Esophagus squamous epithelium (tissue), 5 donors: ENCODE measurements at places on chromosomes 12 and 14.

DNA sequence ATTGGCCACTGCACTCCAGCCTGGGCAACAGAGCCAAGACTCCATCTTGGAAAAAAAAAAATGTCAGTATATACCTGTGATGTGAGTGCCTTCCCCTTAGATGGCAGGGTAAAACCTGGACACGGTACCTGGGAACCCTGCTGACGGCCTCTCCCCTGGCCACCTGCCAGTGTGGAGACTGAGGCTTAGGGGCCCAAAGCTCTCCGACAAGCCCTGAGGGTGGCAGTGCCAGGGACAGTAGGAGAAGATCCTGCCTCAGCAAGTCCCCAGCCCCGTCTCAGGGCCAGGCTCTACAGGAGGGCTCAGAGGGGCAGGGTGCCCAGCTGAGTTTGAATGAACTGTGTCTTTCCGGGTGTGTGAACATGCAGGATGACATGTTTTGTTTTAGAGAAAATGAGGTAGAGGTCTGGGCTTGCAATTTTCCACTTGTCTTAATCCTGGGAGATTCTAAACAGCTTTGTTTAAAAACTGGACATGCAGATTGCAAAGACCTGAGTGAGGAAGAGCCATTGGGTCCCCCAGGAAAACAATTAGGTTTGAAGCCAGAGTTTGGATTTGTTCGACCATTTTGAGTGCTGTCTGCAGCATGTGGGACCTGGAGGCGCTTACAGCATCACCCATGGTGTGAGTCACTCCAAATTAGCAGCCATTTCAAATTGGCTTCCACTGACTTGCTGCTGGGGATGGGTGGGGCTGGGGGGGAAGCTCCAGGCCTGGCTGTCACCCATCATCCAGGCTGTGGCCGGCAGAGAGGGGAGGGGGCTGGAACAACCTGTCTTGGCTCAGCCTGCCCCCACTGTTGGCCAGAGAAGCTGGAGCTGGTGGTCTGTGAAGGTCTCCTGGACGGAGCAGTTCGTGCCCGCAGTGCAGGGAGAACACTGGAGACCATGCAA, 10.8 kb downstream of the TSPAN9 start:
- no peaks in the 10 kb centered on the region for H3K27me3 ChIP-seq
- H3K27ac ChIP-seq, result peak overlapping the region; percentile 12
- no peak overlapping the region for H3K4me3 ChIP-seq
- no peak for DNase-seq
- H3K36me3 ChIP-seq, result no peaks in the 10 kb centered on the region

DNA sequence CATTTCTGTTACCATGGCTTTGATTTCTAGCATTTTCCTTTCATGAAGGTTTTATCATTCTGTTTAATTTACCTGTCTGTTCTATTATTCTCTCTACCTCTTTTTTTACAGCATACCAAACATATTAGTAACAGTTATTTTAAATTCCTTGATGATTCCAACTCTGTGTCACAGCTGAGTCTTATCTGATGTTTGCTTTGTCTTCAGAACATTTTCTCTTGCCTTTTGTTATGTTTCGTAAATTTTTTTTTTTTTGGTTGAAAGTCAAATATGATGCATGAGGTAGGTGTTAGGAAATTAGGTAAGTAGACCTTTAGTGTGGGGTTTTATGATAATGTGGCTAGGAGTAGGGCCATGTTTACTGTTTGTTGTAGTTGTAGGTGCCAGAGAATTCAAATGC, 496.4 kb downstream of the FOXG1 start:
- DNase-seq, result no peak
- H3K27me3 ChIP-seq, result no peaks in the 10 kb centered on the region

DNA sequence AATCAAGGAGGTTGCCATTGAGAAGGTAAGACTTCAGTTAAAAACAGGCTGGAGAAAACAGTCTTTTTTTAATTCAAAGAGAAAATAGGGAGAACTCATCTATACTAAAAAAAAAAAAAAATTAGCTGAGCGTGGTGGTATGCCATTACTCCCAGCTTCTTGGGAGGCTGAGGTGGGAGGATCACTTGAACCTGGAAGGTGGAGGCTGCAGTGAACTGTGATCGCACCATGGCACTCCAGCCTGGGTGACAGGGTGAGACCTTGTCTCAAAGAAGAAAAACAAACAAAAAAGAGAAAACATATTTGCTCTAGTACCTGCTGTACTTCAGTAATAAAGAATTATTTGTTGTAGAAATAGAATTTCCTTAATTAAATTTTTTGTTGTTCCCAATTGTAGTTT, 68.6 kb downstream of the DNAH10 start:
- DNase-seq, result no peak
- H3K4me1 ChIP-seq, result no peaks in the 10 kb centered on the region
- H3K4me3 ChIP-seq, result no peak overlapping the region
- H3K27me3 ChIP-seq, result peaks cover 19% of the 10 kb centered on the region

DNA sequence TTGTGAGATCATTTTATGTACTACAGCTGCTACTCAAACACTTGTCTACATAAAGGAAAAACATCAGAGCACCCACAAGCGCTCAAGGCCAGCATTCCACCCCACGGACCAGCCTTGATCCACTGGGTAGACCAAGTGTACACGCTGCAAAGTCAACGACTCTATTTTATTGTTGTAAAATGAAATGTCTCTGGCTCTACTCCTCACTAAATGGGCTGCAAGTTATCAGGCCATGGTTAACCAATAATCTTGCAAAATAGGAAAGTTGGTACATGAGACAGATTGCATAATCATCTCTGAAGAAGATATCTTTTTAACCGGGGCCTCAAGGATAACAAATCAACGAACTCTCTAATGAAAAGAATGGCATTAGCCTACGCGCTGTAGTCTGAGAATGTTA, 69.9 kb upstream of the FOXN3 start:
- no peaks in the 10 kb centered on the region for H3K27me3 ChIP-seq
- H3K27ac ChIP-seq, result no peak overlapping the region
- peaks cover 10% of the 10 kb centered on the region for H3K4me1 ChIP-seq
- no peaks in the 10 kb centered on the region for H3K36me3 ChIP-seq
- DNase-seq, result no peak

DNA sequence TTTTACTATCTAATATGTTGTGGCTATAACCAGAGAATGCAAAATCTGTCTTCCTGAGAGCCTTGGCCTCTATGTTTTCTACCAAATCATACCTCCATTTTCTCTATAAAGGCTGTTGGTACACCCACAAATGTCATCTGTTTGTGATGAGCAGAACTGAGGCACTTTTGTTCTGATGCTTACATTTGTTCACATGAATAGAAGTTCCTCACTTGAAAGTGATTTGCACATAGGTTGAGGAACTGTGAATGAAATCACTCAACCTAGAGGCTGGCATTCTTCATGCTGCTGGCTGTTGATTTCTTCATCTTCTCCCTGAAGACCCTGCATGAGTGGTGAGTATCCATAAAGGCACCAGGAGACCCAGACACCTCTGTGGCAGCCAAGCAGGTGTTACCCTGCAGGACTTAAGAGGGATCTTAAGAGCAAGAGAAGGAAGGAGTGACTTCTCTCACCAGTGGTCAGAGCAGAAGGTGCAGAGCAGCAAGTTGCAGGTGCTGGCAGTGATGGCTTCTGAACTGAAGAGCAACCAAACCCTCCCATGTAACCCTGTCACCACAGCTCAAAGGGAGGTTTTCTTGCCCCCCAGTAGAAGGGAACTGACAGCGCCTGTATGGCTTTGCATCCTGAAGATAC, 110.3 kb downstream of the HMGA2 start:
- no peak for DNase-seq
- peaks cover 6% of the 10 kb centered on the region for H3K4me1 ChIP-seq
- H3K27ac ChIP-seq, result no peak overlapping the region
- no peaks in the 10 kb centered on the region for H3K27me3 ChIP-seq
- no peaks in the 10 kb centered on the region for H3K36me3 ChIP-seq
- no peak overlapping the region for H3K4me3 ChIP-seq

GRCh38 chr12:139585-139984, 73.0 kb downstream of the IQSEC3 start:
- no peaks in the 10 kb centered on the region for H3K27me3 ChIP-seq
- H3K27ac ChIP-seq, result no peak overlapping the region
- no peak for DNase-seq
- no peaks in the 10 kb centered on the region for H3K36me3 ChIP-seq
- peaks cover 5% of the 10 kb centered on the region for H3K4me1 ChIP-seq
- H3K4me3 ChIP-seq, result peak overlapping the region; percentile 34

GRCh38 chr12:51972849-51973273, 21.4 kb downstream of the ACVR1B start:
- no peak for DNase-seq
- peak overlapping the region; percentile 67 for H3K27ac ChIP-seq
- no peak overlapping the region for H3K4me3 ChIP-seq
- no peaks in the 10 kb centered on the region for H3K27me3 ChIP-seq
- peaks cover 34% of the 10 kb centered on the region for H3K4me1 ChIP-seq
- peaks cover 31% of the 10 kb centered on the region for H3K36me3 ChIP-seq

DNA sequence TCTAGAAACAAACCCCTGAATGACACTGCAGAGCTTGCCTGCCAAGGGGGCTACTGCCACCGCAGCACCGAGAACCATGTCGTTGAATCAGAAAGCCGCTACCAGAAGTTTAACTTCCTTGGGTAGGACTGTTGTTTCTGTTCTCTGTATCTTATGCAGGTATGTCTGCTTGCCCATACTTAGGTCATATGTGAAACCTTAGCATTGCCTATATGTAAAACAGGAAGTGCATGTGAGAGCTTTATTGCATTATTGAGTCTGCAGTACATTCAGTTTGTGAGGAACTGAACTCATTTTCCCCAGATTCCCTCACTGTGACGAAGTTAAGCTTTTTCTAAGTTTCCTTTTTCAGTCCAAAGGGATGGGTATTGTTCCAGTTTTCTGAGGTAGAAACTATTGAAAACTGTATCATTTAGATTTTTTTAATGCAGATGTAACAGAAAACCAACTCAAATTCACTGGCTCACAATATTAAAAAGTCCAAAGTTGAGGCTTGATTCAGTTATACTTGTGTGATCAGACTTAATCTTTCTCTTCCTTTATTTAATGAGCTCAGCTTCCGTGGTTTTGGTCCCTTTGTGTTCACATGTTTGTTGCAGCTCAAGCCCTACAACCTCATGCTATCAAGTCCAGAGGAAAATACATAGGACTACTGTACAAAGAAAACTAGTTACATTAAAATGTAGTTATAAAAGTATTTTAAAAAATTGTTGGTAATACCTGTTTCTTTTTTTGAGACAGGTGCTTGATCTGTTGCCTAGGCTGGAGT, 6.9 kb downstream of the FBXO34 start:
- H3K4me1 ChIP-seq, result peaks cover 56% of the 10 kb centered on the region
- H3K27ac ChIP-seq, result no peak overlapping the region
- no peak overlapping the region for H3K4me3 ChIP-seq
- no peak for DNase-seq
- peaks cover 14% of the 10 kb centered on the region for H3K36me3 ChIP-seq

DNA sequence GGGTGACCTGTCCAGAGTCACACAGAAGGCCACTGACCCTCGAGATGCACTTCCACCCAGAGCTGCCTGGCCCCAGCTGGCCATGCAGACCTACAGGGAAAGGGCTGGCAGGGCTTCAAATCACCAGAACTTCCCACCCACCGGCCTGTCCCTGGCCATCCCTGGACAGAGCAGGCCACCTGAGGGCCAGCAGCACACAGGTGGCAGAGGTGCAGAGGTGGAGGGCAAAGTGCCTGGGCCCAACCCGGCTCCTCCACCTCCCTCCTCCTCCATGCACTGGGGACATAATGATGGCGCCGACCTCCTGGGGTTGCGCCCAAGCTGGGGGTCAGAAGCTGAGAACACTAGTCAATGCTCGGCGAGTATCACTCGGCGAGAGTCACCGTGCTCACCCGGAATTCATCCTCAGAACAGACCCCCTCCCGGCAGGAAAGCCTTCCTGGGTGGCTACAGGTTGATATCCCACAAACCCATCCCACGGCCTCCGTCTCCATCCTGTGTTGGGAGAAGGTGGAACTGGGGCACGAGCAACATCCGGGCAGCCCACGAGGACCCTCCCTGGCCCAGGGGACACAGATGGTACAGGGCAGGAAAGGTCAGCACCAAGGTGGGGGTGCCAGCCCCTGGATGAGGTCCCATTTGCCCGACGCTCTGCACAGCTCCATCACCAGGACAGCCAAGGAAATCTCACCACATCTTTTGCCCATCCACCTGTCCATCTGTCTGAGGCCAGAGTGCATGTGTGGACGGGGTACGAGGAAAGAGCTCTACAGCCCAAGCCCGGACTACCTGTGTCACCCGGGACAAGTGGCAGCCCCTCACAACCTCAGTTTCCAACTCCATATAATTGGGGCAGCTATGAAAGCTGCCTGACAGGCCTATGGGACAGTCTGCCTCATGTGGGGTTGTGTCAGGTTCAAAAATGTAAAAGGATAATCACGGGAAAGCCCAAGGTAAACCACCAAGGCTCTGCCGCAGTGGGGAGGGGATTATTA, 10.8 kb downstream of the BEGAIN start:
- H3K36me3 ChIP-seq, result no peaks in the 10 kb centered on the region
- no peaks in the 10 kb centered on the region for H3K27me3 ChIP-seq
- H3K4me3 ChIP-seq, result no peak overlapping the region
- H3K27ac ChIP-seq, result no peak overlapping the region
- H3K4me1 ChIP-seq, result no peaks in the 10 kb centered on the region

DNA sequence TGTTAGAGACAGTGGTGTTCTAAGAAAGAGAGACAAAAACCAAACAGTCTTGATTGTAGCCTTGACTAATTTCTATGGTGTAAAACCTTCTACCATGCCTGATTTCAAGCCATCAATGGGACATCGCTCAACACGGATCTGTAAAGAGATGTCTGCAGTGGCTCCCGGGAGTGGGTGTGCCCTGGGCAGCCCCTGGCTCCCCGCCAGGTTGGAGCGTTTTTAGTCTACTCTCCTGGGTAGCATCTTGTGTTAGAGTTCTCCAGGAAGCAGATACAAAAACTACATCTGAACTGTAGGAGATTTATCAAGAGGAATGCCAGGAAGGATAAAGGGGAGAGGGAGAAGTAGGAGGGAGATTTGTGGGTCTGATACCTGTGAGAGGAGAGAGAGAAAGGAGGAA, 1212.9 kb downstream of the BCL11B start:
- no peak for DNase-seq
- H3K27me3 ChIP-seq, result no peaks in the 10 kb centered on the region
- H3K27ac ChIP-seq, result no peak overlapping the region

DNA sequence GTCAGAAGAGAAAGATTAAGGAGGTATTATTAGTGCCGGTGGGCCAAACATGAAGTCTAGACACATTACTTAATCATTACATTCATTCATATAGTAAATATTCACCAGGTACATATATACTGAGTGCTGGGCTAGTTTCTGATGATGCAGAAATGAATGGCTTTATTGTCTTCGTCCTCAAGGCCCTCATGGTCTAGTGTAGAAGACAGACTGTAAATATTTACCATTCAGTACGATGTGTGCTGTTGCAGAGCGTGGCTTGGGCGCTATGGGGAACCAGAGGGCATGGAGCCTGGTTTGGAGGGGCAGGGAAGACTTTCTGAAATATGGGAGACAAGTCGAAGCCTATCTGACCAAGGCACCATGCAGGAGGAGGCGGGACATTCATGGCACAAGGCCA, 37.0 kb upstream of the TCL1B start:
- H3K27me3 ChIP-seq, result peaks cover 13% of the 10 kb centered on the region
- no peaks in the 10 kb centered on the region for H3K4me1 ChIP-seq
- no peak overlapping the region for H3K4me3 ChIP-seq
- H3K36me3 ChIP-seq, result no peaks in the 10 kb centered on the region
- no peak for DNase-seq
